ENCODE measurements at places on chromosomes 16 and 17.

GRCh38 chr17:45289301-45290268 lies 27.2 kb downstream of the MAP3K14 start:
- no peak for DNase-seq
- H3K27me3 ChIP-seq: no peaks in the 10 kb centered on the region
- H3K4me1 ChIP-seq: peaks cover 34% of the 10 kb centered on the region
- H3K27ac ChIP-seq: peak overlapping the region; percentile 18
- no peak overlapping the region for H3K4me3 ChIP-seq

DNA sequence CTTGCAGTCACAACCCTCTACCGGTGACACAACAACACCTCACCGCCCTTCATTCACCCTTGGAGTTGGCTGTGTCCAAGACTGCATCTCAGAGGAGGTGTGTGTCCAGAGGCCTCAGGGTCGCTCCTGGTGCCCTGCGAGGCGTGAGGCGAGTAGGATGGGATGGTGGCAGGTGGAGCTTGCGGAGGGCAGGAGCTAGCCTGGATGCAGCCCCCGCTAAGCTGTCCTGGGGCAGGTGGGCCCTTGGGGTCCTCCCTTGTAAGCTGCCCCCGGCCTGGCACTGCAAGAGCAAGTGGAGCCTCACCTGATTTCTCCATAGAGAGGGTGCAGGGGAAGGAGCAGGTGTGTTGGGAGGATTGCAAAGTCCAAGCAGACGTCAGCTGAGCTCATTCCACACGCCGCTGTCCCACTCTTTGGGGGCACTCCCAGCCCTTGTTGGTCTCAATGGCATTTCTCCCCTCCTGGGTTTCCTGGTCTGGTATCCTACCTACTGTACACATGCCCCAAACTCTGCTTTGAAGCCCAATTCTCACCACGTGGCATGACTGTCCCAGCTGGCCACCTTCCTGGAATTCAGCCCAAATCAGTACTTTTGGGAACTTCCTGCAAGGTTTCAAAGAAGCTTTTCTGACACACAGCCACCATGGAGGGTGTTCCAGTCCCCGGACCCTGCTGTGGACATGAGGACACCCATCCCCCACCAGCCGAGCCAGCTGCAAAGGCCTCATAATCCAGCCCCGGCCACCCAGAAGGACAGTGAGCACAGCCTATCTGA lies 18.1 kb upstream of the ICAM2 start:
- H3K27me3 ChIP-seq: no peaks in the 10 kb centered on the region
- H3K4me1 ChIP-seq: no peaks in the 10 kb centered on the region
- DNase-seq: no peak

- H3K4me3 ChIP-seq: no peak overlapping the region
- H3K4me1 ChIP-seq: no peaks in the 10 kb centered on the region
- H3K27ac ChIP-seq: no peak overlapping the region
Observed at GRCh38 chr17:33689725-33690124, 396.6 kb upstream of the ASIC2 start.

GRCh38 chr16:15518381-15519351 lies 84.3 kb downstream of the BMERB1 start:
- no peaks in the 10 kb centered on the region for H3K27me3 ChIP-seq
- no peak overlapping the region for H3K27ac ChIP-seq
- no peak for DNase-seq
- peaks cover 5% of the 10 kb centered on the region for H3K4me1 ChIP-seq

DNA sequence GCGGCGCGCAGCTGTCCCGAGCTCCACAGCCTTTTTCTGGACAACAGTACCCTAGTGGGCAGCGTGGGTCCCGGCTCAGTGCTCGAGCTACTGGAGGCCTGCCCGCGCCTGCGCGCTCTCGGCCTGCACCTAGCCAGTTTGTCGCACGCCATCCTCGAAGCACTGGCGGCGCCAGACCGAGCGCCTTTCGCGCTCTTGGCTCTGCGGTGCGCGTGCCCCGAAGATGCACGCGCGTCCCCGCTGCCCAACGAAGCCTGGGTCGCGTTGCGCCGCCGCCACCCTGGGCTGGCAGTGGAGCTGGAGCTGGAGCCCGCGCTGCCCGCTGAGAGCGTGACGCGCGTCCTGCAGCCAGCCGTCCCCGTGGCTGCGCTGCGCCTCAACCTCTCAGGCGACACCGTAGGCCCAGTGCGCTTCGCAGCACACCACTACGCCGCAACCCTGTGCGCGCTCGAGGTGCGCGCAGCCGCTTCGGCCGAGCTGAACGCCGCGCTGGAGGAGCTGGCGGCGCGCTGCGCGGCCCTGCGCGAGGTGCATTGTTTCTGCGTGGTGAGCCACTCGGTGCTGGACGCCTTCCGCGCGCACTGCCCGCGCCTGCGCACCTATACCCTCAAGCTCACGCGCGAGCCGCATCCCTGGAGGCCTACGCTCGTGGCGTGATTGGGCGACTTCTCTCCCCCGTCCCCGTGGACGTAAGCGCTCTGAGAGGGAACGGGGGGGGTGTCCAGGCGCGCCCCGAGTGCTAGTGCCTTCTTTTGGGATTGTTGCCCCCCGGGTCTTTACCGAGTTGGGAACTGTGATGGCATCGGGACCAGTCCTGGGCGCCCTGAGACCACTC lies 1.2 kb upstream of the HSF4 start:
- H3K27me3 ChIP-seq: peaks cover 75% of the 10 kb centered on the region
- no peaks in the 10 kb centered on the region for H3K36me3 ChIP-seq
- peak; percentile 78 for DNase-seq
- no peak overlapping the region for H3K27ac ChIP-seq
- peak overlapping the region; percentile 40 for H3K4me3 ChIP-seq
- peaks cover 41% of the 10 kb centered on the region for H3K4me1 ChIP-seq

DNA sequence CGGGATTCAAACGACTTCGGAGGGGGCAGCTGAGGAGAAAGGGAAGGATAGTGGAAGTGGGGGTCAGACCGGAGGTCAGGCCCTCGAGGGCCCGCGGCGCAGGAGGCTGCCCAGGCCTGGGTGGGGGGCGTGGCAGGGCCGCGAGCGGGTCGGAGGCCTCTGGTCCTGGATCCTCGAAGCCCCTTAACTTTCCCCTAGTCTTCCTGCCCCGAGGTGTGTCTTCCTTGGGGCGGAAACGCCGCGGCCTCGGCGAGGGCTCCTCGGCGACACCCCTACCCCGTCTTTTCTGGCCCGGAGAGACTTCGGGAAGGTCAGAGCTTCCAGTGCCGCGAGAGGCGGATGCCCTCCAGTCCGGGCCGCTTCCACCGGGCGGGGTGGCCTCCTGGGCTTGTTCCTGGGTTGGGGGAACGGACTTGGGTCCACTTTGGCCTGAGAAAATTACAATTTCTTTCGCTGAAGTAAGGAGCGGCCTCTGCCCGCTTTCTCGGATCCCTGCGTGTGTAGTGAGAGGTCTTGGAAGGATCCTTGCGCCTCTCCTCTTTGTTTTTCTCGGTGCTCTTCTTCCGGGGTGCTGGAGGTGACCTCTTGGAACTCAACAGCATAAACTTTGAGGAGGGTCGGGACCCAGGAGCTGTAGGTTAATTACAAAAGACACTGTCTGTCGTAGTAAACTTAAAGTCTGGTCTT lies 491 bp downstream of the IST1 start:
- no peaks in the 10 kb centered on the region for H3K27me3 ChIP-seq
- peak overlapping the region; percentile 70 for H3K4me3 ChIP-seq
- H3K4me1 ChIP-seq: peaks cover 53% of the 10 kb centered on the region
